ENCODE measurements at places on chromosomes 5 and 9. TPM values are rescaled to one million over a fixed set of nuclear protein-coding genes. Genes with fewer than 3 reads are reported as not detected.
A peak's percentile ranks its signal among the peaks of the same experiment; 100 is the strongest.

DNA sequence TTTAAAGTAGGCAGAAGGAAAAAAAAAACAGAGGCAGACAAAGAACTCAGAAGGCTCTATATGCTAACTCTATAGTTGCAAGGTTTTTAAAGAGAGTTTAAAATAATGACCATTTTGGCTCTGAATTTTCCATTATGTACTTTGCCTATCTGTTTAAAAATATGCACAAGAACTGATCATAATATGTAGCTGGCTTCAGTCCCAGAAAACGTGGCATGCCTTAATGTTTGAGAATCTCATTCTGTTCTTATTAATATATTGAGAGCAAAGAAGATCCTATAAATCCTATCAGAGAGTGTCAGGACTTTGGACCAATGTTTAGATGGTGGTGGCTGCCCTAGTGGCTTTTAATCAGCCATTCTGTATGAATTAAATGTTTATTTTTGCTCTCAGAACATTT is 121.5 kb downstream of the JMY start:
- no peak for DNase-seq

DNA sequence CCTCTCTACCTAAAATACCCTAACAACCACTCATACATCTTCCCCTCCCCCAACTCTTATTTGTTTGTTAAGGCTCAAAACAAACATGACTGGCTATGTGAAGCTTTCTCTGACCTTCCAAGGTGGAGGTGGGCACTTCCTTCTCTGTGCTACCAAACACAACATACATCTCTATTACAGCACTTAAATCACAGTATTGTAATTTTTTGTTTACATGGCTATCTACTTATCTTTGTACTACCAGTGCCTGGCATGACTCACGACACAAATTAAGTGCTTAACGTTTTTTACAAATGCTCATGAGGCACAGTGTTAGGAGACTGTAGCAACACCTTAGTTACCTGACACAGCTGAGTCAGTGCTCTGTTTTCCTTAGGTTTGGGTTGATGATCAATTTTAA is 18.6 kb downstream of the HOMER1 start:
- H3K36me3 ChIP-seq, result no peaks in the 10 kb centered on the region
- DNase-seq, result peak; percentile 11
- H3K27ac ChIP-seq, result no peak overlapping the region
- H3K4me1 ChIP-seq, result no peaks in the 10 kb centered on the region
- no peaks in the 10 kb centered on the region for H3K27me3 ChIP-seq

GRCh38 chr9:114810614-114811013 is 4.8 kb upstream of the TNFSF15 start:
- no peak overlapping the region for H3K27ac ChIP-seq
- peaks cover 14% of the 10 kb centered on the region for H3K4me1 ChIP-seq
- H3K36me3 ChIP-seq, result no peaks in the 10 kb centered on the region
- no peak overlapping the region for H3K4me3 ChIP-seq

DNA sequence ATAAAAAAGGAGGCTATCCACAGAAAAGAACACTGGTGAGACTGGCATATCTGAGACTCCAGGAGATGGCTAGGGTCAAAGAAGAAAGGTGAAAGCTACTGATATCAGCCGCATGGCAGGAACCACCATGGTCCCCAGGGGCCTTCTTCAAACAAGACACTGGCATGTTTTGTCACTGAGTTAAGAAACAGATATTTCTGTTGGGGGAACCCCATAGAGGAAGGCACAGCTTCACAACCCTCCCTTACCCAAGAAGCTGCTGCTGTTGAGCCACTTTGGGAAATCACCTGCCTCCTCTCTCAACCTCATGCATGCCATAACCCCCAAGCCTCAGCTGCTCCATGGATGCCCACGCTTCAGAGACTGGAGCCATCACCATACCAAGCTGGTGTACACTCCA is 13.3 kb upstream of the BTNL3 start:
- no peaks in the 10 kb centered on the region for H3K27me3 ChIP-seq
- H3K4me3 ChIP-seq, result no peak overlapping the region
- DNase-seq, result no peak
- H3K4me1 ChIP-seq, result peaks cover 11% of the 10 kb centered on the region

GRCh38 chr5:44660251-44660650 is 148.5 kb upstream of the MRPS30 start:
- H3K27ac ChIP-seq, result no peak overlapping the region
- H3K4me1 ChIP-seq, result no peaks in the 10 kb centered on the region
- no peak for DNase-seq
- H3K36me3 ChIP-seq, result no peaks in the 10 kb centered on the region

DNA sequence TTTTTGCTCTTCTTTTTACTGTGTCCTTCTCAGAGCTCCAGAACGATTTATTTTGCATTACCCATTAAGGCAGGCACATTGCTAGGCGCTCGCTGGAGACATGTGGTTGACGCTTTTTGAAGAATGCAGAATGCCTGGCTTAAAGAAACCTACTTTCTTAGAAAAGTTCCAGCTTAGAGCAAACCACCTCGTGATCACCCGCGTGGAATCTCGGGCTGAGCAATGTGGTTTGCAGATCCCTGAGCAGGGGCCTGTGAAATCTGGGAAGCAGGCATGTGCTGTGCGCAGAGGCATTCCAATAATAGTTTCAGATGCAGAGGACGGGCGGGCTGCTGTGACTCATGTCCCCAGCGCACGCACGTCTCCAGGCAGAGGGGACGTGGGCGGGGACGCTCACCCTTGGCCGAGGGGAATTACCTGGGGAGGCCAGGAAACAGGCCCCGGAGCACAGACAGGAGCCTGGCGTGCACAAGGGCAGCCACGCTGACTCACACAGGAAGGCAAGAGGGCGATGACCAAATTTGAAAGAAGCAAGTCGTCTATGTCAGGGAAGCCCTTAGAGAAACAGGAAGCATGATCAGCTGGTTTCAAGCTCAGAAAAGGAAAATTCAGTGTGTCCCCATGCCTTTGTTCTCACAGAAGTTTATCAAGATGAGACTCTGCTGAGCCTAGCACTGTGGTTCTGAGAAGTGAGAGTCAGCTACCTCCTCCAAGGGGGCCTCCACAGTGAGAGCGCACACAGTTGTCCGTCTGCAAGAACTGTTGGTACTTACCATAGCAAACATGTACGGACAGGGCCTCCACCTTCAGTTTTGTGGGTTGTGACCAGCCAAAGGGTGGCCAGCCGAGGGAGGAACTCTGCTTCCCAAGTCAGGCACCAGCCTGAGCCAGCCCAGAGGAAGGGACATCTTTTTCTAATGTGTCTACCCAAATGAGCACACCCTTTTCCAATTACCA is 218.6 kb downstream of the PIK3R1 start:
- H3K27ac ChIP-seq, result peak overlapping the region; percentile 75
- H3K27me3 ChIP-seq, result no peaks in the 10 kb centered on the region
- peak; percentile 97 for DNase-seq
- H3K4me3 ChIP-seq, result no peak overlapping the region

DNA sequence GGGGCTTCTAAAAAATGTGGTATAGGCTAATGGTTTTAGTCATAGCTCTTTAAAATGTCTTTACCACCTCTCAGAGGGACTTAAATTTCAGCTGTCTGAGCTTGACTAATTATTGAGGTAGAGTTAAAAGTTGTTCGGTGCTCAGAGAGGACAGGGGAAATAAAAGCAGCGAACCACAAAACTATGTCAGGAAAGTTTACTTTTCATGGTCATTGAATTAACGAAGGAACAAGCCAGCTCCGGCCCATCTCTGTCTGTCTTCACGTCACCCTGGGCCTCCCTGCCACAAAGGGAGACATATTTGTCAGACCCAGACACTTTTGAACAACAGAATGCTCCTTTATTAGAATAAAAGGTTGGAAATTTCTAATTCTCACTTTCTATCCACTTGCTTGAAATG is 98.8 kb upstream of the EFNA5 start:
- DNase-seq, result no peak
- H3K27me3 ChIP-seq, result no peaks in the 10 kb centered on the region
- H3K4me1 ChIP-seq, result peaks cover 13% of the 10 kb centered on the region
- H3K4me3 ChIP-seq, result no peak overlapping the region
- H3K27ac ChIP-seq, result no peak overlapping the region

GRCh38 chr5:57166276-57166675 is 7.6 kb upstream of the GPBP1 start:
- H3K36me3 ChIP-seq, result no peaks in the 10 kb centered on the region
- no peaks in the 10 kb centered on the region for H3K4me1 ChIP-seq
- no peak overlapping the region for H3K27ac ChIP-seq
- no peak overlapping the region for H3K4me3 ChIP-seq
- H3K27me3 ChIP-seq, result no peaks in the 10 kb centered on the region
- no peak for DNase-seq

DNA sequence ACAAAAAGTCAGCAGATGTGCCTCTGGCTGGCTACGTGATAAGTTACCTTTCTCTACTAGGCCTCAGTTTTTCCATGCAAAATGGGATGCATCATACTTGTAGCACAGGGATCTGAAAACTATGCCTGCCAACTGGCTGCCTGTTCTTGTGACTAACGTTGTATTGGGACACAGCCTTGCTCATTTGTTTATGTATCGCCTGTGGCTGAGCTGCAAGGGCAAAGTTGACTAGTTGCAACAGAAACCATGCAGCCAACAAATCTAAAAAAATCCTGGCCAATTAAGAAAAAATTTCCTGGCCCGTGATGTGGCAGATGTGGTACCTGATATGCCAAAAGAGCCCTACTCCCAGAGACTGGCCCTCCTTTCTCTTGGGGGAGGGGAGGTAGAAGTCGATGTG is 131.3 kb downstream of the SEC61B start:
- H3K27ac ChIP-seq, result no peak overlapping the region
- DNase-seq, result no peak
- no peak overlapping the region for H3K4me3 ChIP-seq
- no peaks in the 10 kb centered on the region for H3K4me1 ChIP-seq
- H3K27me3 ChIP-seq, result peaks cover 3% of the 10 kb centered on the region
- no peaks in the 10 kb centered on the region for H3K36me3 ChIP-seq

DNA sequence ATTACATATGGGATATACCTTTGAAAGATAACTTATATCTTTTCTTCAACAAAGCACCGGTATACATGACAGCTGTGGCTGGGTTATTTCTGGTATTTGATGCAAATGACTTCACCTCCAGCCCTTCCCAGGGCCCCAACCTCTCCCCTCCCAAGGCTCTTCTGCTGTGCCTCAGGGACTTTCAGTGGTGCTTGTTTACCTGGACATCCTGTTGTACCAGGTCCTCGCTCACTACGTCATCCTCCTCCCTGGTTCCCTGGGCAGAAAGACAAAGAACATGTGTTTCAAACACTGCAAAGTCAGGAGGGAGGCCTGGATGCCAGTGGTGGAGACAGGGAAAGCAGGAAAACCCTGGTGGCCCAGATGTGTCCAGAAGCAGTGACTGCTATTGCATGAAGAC is 23.4 kb downstream of the ANXA6 start:
- H3K27me3 ChIP-seq, result no peaks in the 10 kb centered on the region
- H3K36me3 ChIP-seq, result peaks cover 75% of the 10 kb centered on the region
- no peak overlapping the region for H3K27ac ChIP-seq
- H3K4me3 ChIP-seq, result no peak overlapping the region

- H3K4me1 ChIP-seq, result no peaks in the 10 kb centered on the region
- no peak overlapping the region for H3K4me3 ChIP-seq
- no peaks in the 10 kb centered on the region for H3K27me3 ChIP-seq
- no peak overlapping the region for H3K27ac ChIP-seq
- no peaks in the 10 kb centered on the region for H3K36me3 ChIP-seq
- no peak for DNase-seq
These were observed 1805.1 kb upstream of the WWC1 start for GRCh38 chr5:166486348-166486747.

ACTBL2 gene
- 0.01 TPM for polyA plus RNA-seq

DDX4 gene
- polyA plus RNA-seq, result 0.10 TPM

ADAMTS2 gene
- polyA plus RNA-seq, result 5.9 TPM

AGXT2 gene
- 33.8 TPM for polyA plus RNA-seq

Data from large intestine (tissue), 12 donors.